D341Med (cell line): ENCODE measurements at places on chromosomes 5 and 9.
A peak's percentile ranks its signal among the peaks of the same experiment; 100 is the strongest.

- no peak for DNase-seq
Observed at GRCh38 chr9:87184956-87185642, 237.8 kb upstream of the GAS1 start.

GRCh38 chr9:70484232-70485130, 70.0 kb upstream of the KLF9 start:
- peak; percentile 74 for DNase-seq

DNA sequence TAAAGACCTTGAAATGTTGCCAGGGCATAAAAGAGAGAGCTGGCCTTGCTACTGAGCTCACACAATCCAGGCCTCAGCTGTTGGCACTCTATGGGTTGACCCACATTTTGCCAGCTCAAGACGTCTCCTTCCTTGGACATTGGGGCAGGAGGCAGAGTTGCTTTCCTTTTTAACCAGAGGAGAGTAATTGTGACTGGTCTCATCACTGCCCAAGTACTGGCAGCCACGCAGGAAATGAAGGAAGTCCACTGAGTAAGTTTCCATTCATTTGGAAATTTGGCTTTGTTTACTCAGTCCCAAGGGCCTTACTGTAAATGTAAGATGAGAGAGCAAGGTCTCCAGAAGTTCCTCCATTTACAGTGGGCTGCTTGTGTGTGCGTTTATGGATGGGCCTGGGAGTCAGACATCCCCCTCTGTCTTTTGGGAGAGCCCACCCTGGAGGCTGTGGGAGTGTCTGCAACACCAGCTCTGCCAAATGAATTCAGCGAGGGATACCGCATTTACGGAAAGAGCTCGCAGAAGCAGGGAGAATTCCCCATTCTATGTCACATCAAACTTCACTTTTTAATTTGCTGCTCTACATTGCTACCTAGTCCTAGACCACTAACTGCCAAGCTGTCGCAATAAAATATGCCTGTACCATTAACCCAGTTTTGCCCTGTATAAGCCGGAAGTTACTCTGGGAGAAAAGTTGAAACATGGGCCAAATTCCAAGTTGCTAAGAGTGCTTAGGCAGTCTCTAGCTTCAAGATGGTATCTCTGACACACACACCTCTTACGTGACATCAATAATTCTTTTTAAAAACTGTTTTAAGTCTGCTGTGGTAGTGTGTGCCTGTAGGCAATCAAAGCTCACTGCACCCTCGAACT, 24.5 kb upstream of the PDZD2 start:
- no peak for DNase-seq

DNA sequence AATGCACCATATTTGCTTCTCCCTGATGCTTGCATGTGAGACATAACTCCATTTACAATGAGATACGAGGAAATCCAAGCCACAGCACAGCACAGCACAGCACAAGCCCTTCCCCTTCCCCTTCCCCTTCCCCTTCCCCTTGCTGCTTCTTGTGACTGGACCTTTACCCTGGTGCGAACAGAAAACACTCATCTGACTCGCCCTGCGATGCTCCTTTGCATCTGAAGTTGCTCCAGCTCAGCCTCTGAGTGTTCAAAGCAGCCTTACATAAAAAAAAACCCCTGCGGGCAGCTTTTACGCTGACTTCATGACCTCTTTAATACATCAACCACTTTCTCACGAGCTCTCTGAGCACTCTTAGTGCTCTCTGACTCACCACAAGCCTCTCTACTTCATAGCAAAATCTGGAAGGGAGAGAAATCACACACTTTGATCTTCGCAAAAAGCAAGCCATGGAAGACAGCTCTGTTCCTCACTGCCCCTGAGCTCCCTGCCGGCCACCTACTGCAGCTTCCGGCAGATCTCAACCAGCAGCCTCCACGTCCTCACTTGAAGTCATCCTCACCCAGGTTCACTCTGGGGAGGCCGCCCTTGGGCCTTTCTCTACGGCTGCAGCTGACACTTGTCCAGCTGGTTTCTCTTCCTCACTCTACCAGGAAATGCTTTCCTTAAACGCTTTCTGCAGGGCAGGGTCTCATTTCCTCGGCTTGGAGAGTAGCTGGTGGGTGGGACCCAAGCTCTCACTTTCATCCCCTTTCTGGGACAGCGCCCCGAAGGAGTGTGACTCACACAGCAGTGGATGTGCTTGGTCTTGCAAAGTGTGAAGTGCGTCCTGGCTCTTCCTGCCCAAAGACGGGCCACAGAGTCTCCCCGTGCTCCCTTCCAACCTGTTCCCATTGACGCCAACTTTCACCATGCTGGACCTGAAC, 5.3 kb downstream of the SLC34A1 start:
- no peak for DNase-seq

- DNase-seq, result no peak
Observed at GRCh38 chr9:135906291-135907005, 898 bp downstream of the CAMSAP1 start.

DNA sequence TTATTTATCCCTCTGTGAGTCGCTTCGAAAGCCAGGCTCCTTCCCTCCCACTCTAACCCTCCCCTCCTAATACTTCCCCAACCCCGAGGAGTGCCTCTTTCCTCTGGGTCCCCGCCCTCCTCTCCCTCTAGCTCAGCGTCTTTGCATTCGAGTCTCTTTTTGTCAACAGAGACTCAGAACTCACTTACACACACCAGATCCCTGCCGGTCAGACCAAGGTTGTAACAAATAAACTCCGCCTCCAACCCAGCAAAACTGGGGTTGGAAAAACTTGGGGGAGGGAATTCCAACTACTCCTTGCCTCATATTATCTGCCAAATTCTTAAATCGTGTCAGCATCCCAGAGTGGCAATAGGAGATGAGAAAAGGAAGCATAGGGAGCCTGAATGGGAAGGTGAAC, at the start of gene HTR1A:
TSS of gene HTR1A (minus strand) at position 167 of the 400 bp plus-strand sequence. CDS start 726 bp downstream, outside the sequence.
- no peak for DNase-seq

GRCh38 chr5:136638084-136638483, 272.7 kb upstream of the TRPC7 start:
- DNase-seq, result no peak

- no peak for DNase-seq
Observed at GRCh38 chr5:179905161-179905560, 2.5 kb downstream of the TBC1D9B start.

- no peak for DNase-seq
Observed at GRCh38 chr5:37875051-37875787, 35.4 kb upstream of the GDNF start.

- no peak for DNase-seq
Observed at GRCh38 chr5:10199692-10200091, 50.0 kb downstream of the ATPSCKMT start.

- DNase-seq, result no peak
Observed at GRCh38 chr9:29203244-29203930, 1630.1 kb upstream of the C9orf72 start.

- DNase-seq, result no peak
Observed at GRCh38 chr5:55546947-55547346, 12.2 kb upstream of the PLPP1 start.

GRCh38 chr5:169213479-169213878, 87.5 kb downstream of the SLIT3 start:
- no peak for DNase-seq

DNA sequence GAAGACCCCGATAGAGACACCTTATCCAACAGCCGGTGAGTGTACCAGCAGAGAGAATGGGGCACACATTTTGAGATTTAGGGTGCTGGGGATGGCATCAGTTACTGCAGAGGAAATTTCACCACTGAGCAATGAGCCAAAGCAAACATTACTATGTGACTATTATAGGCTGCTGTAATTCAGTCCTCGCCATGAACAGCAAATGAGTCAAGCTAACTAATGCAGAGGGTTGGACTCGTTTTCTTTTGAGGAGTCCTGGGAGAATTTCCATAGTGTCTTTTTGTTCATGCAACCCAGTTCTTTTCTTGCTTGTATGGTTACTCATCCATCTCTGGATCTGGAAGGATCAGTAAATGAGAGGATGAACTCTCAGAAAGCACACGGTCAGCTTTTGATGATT, 323.8 kb downstream of the PSAT1 start:
- DNase-seq, result no peak

DNA sequence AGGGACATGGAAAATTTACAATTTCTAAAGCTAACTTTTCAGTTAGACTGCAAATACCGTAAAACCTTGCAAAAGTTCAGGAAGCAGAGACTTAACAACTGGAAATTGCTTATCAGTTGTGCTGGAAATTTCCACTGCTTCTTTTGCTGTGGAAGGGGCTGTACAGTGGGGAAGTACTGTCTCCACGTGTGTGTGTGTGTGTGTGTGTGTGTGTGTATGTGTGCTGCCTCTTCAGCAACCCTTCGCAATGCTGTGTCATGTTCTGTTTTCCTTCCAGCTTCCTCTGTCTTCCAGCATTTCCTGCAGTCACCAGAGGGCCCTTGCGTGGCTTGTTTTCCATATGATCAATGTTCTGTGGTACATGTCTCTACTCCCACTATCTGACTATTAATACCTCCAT, 87.5 kb upstream of the RANBP3L start:
- DNase-seq, result no peak

- no peak for DNase-seq
Observed at GRCh38 chr9:92641092-92641809, 28.7 kb downstream of the IPPK start.

GRCh38 chr5:136132087-136132486, 558 bp upstream of the SMAD5 start:
- DNase-seq, result peak; percentile 37
